ENCODE measurements at places on chromosomes 3 and 15. TPM values are rescaled to one million over a fixed set of nuclear protein-coding genes. Genes with fewer than 3 reads are reported as not detected.

DNA sequence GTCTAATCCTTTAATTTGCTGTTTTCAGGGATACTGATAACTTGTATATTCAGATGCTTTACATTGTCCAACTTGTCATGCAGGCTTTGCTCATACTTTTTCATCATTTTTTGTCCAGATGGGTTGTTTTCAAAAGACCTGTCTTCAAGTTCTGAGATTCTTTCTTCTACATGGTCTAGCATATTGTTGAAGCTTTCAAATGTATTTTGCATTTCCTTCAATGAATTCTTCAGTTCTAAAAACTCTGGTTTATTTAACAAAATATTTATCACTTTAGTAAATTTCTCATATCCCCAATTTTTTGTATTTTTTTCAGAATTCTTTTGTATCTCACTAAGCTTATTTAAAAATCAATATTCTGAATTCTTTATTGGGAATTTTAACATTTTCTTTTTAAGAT is 388.3 kb upstream of the IL12A start:
- H3K4me1 ChIP-seq = no peaks in the 10 kb centered on the region
- no peaks in the 10 kb centered on the region for H3K27me3 ChIP-seq
- H3K4me3 ChIP-seq = no peak overlapping the region
- no peak overlapping the region for H3K27ac ChIP-seq
- H3K36me3 ChIP-seq = no peaks in the 10 kb centered on the region
- no peak for DNase-seq

- H3K27me3 ChIP-seq = no peaks in the 10 kb centered on the region
- no peak for DNase-seq
- no peaks in the 10 kb centered on the region for H3K4me1 ChIP-seq
- H3K36me3 ChIP-seq = peaks cover 33% of the 10 kb centered on the region
Observed at GRCh38 chr3:186075489-186075888, 33.4 kb downstream of the ETV5 start.

DNA sequence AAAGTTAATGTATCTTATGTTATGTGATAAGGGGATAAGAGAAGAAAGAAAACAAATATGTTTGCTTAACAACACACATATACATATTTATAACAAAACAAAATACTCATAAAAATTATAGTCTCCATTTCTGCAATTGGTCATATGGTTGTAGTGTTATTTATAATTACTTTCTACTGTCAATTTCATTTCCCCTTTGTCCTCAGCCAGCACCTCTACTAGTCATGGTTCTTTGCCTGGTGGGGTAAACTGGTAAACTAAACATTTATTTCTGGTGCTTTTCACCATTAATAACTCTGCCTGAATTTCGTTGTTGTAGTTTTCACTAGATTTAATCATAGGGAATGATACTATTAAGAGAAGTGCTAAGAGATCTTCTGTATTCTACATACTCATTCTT is 88.0 kb upstream of the ALCAM start:
- no peak overlapping the region for H3K4me3 ChIP-seq
- H3K27me3 ChIP-seq = no peaks in the 10 kb centered on the region

GRCh38 chr3:190504354-190505125 is 9.3 kb upstream of the IL1RAP start:
- no peaks in the 10 kb centered on the region for H3K36me3 ChIP-seq
- H3K27ac ChIP-seq = no peak overlapping the region
- H3K27me3 ChIP-seq = no peaks in the 10 kb centered on the region

DNA sequence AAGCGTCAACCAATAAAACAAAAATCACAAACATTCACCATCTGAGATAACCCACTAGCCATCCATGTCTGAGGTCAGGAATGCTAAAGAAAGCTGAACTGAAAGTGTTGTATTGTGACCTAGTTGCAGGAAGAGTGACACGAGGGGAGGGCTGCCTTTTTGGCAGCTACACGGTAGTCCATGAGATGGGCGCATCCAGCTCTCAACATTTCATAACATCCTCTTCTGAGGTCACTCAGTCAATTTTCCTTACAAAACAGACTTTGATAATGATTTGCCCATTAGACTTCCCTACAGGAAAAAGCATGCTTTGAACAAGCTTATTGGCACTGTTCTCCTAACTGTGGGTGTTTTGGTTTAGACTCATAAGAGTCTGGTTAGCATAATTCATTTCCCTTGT is 15.4 kb upstream of the SHF start:
- H3K4me3 ChIP-seq = no peak overlapping the region
- H3K27me3 ChIP-seq = no peaks in the 10 kb centered on the region
- H3K36me3 ChIP-seq = no peaks in the 10 kb centered on the region
- DNase-seq = no peak
- H3K27ac ChIP-seq = no peak overlapping the region
- no peaks in the 10 kb centered on the region for H3K4me1 ChIP-seq

- H3K4me1 ChIP-seq = no peaks in the 10 kb centered on the region
- no peak overlapping the region for H3K27ac ChIP-seq
- H3K4me3 ChIP-seq = no peak overlapping the region
- no peak for DNase-seq
- no peaks in the 10 kb centered on the region for H3K36me3 ChIP-seq
Observed at GRCh38 chr3:161879470-161879869, 382.9 kb downstream of the OTOL1 start.

DNA sequence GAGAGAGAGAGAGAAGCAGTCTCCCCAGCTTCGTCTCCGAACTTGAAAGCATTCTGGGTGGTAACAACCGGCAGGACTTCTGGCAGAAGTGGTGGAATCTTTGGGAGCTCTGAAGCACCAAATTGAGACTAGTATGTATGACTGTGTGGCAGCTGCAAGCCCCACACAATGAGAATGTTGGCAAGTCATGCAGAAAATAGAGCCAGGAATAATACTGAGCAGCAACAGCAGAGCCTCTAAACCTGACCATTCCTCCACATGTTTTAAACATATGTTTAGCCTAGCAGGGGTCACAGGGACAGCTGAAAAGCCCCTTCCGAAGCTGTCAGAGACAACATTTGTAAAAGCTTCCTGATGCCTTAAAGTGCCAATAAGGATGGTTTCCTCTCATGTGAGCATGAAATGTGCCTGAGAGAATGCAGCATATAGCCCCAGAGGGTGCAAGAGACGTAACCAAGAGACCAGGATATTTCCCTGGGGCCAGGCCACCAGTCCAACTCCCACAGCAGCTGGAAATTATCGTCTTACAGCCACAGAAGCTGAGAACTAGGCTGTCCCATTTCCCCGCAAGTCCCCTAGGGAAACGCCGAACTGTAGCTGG is 178.6 kb upstream of the CCDC54 start:
- H3K27ac ChIP-seq = no peak overlapping the region
- no peak for DNase-seq

SEMA5B gene
- 7.6 TPM for total RNA-seq

DYNLT2B gene
- 23.3 TPM for total RNA-seq

MYO9A gene
- 30.1 TPM for total RNA-seq

MYH15 gene
- 1.2 TPM for total RNA-seq

OR5K1 gene
- total RNA-seq = not detected

IDH3A gene
- 112 TPM for total RNA-seq

DUOX2 gene
- 0.99 TPM for total RNA-seq

ERICH6 gene
- 0.24 TPM for total RNA-seq

TM6SF1 gene
- total RNA-seq = 1.8 TPM
